ENCODE measurements at places on chromosomes 5 and 9.

DNA sequence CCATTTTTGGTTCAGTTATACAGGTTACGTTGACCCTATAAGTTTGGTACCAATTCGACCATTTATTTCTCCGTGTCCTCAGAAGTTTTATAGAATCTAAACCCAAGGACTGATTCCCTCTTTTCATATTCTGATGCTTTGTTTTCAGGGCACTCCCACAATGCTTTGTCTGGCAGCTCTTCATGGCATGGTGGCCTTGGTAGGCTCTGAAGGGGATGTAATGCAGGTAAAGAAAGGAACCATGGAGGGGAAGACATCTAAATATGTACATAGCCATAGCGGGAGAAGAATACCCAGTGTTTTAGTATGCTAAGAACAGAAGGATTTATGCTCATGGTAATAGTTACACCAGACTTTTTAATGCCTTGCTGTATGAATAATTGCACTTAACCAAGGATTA is 82.7 kb downstream of the HACD4 start:
- no peak for DNase-seq

GRCh38 chr5:126166368-126166767 is 256.8 kb upstream of the GRAMD2B start:
- no peak for DNase-seq

DNA sequence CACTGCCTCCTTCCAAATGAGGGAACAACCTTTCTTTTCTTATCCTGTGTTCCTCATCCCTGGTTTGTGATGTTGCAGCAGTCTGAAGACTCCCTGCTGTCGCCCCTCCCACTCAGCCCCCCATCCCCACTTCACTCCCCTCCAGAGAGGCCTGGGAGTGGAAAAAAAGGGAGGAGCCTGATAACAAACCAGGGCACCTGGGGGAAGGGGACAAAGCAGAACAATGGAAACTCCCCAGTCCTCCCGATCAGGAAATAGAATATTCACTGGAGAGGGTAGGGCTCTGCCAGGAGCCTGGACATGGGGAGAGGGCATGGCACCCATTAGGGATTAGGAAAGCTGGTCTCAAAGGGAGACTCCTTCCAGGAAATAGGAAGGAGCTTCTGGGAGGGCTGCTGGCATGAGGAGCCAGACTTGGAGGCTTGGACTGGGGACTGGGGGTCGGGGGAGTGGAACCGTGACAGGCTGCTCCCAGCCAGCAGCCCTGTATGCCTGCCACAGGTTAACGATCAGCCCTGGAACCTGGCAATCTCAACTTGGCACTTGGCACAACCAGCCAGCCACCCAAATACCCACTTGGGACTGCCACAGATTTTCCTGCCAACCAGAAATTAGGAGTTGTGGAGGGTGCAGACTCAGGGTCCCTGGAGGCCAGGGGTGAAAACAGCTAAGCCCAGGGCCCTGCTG is 20.0 kb downstream of the PCDH1 start:
- no peak for DNase-seq

- DNase-seq, result no peak
These were observed 63.4 kb downstream of the AUH start for GRCh38 chr9:91298311-91298710.

DNA sequence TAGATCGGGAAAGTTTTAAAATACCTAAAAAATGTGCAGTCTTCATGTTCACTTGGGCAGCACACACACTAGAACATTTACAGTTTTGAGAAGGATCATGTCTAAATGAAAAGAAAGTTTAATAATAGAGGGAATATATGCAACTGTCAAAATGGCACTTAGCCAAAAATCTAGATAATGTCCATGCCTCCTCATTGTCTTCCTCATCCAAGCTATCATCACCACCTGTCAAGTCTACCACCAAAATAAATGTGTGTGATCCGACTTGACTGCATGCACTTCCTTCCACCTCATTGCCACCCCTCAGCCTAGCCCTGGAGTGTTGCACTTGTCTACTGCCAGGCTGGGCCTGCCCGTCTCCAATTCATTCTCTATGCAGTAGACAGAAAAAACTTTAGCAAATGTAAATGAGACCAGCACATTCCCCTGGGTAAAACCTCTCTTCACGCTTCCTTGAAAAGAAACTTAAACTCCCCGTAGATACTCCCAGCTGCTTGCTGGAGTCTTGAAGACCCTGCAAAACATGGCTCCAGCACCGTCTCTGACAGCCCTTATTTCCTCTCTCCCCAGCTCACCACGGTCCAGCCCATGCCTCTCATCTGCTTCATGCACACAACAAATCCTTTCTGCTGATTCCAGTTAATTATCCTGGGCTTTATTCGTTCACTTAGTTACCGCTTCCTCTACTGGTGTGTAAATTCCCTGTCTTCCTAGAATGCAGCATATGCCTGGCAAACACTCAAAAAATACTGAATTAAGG is 66.9 kb downstream of the FANCC start:
- no peak for DNase-seq

- no peak for DNase-seq
These were observed 38.9 kb downstream of the PTCH1 start for GRCh38 chr9:95477885-95478284.

DNA sequence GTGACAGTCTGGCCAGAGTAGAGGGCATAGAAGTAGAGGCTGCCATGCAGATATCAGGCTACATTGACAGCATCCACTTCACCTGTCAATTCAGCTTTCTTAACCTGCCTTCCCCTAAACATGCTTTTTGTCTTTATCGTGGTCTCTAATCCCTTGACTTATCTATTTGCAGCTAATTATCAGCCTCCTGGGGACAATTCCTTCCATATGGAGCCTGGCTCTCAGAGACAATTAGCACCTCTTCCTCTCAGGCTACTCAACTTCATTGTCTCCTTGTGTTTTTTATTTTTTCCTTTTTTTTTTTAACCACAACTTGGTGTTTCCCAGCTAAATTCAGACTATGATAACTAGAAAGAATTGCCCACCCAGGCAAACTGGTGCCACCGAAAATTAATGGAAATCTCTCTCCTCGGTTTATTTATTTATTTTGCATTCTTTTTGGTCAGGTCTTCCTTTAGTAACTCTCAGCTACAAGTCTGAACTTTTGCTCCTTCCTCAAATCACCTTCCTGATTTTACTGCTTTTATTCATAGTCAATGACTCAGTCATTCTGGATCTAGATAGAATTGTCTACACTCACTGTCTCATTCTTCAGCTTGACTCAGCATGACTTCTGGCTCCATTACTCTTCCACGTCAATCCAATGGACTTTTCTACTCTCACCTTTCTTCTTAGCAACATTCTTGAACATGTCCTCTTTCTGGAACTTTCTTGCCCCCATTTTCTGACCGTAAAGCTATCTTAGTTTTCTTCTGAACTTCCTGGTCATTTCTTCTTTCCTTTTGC is 63.0 kb upstream of the BASP1 start:
- DNase-seq, result no peak

DNA sequence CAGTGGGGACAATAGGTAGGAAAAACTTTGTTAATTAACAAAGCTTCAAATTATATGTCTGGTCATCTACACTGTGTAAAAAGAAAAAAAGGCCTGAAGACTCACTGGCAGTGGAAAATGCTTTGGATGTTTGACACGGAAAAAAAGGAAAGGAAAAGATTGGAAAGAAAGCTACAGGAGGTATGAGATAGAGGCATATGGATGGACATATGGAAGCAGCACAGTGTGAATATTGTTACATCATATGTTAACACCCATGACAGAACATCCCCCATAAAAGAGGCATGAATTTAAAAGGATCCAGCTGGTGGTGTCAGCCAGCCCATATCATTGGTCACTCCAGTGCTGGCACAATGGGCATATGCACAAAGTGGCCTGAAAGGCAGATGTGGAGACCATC is 19.0 kb upstream of the ADAMTS19 start:
- no peak for DNase-seq

- DNase-seq, result no peak
These were observed 79.2 kb downstream of the SV2C start for GRCh38 chr5:76162335-76162734.

DNA sequence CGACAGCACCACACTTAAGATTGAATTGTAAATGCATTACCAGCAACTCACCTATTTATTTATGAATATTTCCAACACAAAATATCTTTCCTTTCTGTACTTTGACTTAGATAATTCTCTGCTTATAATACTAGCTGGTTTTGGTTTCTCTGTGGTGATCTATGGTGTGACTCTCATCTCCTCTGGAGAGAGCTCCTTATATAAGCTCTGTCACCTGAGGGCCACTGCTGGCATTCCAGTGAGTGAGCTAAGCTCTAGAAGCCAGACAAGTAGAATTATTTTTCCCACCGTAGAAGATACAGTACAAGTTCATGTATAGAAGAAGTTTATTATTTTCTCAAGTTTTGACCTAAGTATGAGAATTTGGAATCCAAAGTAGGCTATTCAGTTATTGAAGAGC is 111.5 kb downstream of the CDC42SE2 start:
- no peak for DNase-seq
